ENCODE measurements at places on chromosomes 1 and 21.
A peak's percentile ranks its signal among the peaks of the same experiment; 100 is the strongest.

GRCh38 chr1:110857964-110858948 lies 14.7 kb upstream of the CD53 start:
- DNase-seq, result no peak

DNA sequence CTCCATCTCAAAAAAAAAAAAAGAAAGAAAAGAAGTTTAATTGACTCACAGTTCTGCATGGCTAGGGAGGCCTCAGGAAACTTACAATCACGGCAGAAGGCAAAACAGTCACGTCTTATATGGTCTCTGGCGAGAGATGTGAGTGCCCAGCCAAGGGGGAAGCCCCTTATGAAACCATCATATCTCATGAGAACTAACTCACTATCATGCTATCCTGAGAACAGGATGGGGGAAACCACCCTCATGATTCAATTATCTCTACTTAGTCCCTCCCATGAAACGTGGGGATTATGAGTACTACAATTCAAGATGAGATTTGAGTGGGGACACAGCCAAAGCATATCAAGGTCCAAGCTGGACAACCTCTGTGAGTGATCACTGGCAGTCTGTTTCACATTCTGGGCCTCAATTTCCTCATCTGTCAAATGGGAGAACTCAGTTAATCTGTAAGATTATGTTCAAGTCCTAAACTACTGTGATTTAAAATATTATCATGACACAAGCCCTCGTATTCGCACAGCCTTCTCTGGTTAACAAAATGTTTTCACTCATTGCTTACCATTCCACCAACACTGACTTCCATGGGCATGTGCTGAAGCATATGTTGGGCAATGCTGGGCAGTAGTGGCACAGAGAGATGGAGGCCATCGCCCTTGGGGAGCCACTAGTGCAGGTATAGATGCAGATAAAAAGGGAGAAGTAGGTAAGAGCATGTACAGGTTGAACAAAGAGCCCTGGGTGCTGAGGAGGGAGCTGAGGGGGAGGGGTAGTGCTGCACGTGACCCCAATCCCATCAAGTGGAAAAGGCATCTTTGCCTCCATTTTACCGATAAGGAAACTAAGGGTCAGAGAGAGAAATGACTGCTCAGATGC lies 46.2 kb upstream of the SLC2A1 start:
- DNase-seq, result no peak

- no peak for DNase-seq
These were observed 122.6 kb upstream of the C1orf174 start for GRCh38 chr1:4022715-4023114.

GRCh38 chr21:41054018-41054578 lies 113.9 kb upstream of the BACE2 start:
- no peak for DNase-seq

- no peak for DNase-seq
These were observed 276.3 kb downstream of the FOXD2 start for GRCh38 chr1:47713975-47714767.

DNA sequence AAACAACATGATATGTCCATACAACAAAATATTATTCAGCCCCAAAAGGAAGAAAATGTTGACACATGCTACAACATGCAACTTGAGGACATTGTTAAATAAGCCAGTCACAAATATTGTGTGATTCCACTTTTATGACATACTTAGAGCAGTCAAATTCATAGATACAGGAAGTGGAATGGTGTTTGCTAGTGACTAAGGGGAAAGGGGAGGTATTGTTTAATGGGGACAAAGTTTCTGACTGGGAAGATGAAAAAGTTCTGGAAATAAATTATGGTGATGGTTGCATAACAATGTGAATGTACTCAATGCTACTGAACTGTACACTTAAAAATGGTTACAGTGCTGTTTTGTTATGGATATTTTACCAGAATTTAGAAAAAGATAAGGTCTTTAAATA lies 77.7 kb downstream of the RHOU start:
- DNase-seq, result no peak

- DNase-seq, result no peak
These were observed 23.3 kb upstream of the CD55 start for GRCh38 chr1:207298186-207298585.

- no peak for DNase-seq
These were observed 90.5 kb downstream of the NMNAT2 start for GRCh38 chr1:183327434-183328290.

DNA sequence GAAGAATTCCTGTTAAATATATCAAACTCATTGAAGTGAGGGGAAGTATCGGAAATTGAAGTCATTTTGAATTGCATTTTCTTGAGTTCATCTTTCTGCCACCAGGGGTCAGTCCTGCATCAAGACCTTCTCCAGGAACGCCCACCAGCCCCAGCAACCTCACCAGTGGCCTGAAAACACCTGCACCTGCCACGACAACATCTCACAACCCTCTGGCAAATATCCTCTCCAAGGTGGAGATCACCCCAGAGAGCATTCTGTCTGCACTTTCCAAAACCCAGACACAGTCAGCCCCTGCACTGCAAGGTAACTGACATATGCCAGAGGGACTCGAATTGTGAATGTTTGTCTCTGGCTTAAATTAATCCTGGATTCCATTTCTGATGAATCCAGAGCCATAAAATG lies 22.8 kb upstream of the TARS2 start:
- peak; percentile 41 for DNase-seq

DNA sequence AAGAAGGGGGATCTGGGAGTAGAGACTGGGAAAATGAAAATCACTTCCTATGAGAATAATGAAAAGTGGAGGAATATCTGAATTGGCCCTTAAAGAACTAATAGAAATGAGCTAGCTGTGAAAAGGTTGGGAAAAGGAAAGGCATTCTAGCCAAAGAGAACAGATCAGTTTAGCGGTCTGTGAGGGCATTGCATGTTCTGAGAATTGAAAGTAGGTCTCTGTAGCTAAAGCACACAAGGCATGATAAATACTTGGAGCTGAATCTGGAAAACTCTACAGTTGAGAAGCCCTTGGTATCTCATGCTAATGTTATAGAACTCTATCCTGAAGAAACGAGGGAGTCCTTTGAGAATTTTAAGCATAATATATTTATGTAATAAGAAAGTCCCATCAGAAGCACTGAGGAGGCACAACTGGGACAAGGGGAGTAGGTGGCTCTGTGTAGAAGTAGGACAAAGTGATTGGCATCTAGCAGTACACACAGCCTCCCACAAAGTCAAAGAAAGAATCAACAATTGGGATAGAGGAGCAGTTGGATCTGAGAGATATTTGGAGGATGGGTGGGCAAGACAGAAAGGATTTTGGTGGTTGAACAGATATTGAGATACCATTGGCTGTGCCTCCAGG lies 78.7 kb downstream of the GREM2 start:
- no peak for DNase-seq

DNA sequence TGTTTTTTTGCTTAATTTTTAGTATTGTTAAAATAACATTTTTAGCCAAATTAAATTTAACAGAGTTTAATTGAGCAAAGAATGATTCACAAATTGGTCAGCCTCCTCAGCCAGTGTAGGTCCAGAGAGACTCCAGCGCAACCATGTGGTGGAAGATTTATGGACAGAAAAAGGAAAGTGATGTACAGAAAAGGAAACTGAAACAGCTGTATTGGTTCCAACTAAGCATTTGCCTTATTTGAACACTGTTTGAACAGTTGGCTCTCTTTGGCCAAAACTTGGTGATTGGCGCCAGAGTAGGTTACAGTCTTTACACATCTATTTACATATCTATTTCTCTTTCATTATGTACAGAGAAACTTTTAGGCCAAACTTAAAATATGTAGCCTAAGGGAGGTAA lies 19.4 kb downstream of the RPS6KC1 start:
- no peak for DNase-seq

DNA sequence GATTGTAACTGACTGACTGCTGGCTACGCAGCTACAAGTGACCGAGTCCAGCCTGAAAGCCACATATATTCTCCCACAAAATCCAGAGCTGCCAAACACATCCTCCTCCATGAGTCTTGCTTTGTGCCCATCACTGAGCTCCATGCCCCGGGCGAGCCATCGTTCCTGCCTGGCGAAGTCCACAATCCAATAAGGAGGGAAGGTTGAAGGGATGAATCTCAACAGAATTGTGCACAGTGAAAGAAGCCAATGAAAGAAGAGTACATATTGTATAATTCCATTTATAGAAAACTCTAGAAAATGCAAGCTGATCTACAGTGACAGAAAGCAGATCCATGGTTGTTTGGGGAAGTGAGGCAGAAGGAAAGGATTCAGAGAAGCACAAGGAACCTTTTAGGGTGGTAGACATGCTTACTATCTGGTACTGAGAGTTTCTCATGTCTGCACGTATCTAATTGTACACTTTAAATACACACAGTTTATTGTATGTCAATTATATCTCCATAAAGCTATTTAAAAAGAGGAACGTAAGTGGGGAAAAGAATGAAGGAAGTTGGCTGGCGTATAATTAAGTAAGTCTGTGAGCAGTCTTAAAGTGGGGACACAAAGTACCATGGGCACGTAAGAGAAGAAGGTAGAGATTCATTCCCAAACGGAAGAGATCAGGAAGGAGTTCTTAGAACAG lies 115.9 kb upstream of the JUN start:
- DNase-seq, result no peak

DNA sequence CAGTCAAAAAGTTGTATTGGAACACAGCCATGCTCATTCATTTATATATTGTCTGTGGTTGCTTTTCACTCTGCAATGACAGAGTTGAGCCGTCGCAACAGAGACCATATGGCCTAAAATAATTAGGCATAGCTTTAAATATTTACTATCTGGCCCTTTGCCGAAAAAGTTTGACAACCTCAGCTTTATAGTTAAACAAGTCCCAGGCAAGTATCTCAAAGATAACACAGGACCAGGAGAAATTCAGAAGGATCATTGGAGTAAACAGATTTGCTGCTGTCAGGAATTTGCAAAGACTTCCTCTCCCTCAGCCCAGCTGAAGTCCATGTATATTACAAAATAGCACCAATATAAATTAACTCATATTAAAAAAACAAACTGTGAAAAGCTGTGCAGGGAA lies 34.4 kb downstream of the NID1 start:
- no peak for DNase-seq

GRCh38 chr1:17611991-17612390 lies 72.5 kb downstream of the ARHGEF10L start:
- no peak for DNase-seq

DNA sequence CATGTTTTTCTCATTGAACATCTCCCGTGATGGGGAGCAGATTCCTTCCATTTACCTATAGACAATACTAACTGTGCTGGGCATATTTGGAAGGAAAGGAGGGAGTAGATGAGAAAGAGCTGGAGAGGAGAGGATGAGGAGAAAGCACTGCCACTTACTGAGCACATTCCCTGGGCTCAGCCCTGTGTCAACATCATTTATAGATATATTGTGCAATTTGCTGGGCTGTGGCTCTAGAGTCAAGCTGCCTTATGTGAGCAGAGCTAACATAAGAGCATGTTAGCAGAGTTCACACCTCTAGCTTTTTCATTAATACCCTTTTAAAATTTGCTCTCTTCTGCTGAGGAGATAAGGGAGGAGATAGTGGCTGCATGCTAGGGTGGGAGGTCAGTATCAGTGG lies 22.3 kb upstream of the CD53 start:
- no peak for DNase-seq
